ENCODE measurements at places on chromosomes 5 and 9.

GRCh38 chr9:117138231-117138630 is 276.6 kb downstream of the ASTN2 start:
- no peak for DNase-seq

DNA sequence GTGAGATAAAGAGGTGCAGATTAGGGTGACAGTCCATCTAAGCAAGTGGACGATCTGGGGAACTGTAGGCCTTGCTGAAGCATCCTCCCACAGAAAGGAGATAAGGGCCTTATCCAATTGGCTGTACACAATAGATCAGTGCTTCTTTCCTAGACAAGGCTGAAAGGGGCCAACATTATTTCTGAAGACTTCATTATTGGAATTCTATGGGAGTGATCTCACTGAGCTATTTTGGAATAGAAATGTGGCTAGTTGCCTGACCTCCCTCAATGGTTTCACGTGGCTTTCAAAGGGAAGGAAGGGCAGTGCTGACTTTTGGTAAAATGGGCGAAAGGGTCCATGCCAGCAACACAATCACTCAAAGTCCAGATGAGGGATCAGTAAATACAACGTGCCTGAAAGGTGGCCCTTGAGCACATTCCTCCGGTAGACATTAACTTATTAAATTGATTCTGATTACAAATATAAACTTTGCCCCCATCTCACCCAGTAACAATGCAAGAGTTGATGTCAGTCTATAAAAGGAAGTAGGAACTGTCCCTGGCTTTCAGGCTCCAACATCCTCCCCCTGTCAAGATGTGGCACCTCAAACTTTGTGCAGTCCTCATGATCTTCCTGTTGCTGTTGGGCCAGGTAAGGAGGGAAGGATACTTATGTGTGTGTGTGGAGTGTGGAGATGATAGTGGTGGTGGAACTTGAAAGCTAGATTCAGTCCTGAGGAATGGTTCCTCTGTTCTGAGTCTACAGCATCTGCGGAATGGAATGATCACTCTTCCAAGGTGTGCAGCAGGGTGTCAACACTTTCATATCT is at the start of gene LEAP2:
Gene LEAP2, plus strand, starts transcription at position 550 of the 811 bp plus-strand sequence. Its CDS starts 27 bp downstream, at position 577.
- no peak for DNase-seq

GRCh38 chr9:93134015-93134739 is at the start of gene NINJ1:
TSS of gene NINJ1 (minus strand) at chr9:93134251. CDS start at chr9:93134217, 34 bp downstream.
- DNase-seq: peak; percentile 63

GRCh38 chr5:9313751-9314150 is 232.1 kb downstream of the SEMA5A start:
- no peak for DNase-seq

- DNase-seq: no peak
These were observed 9.9 kb downstream of the PLPP1 start for GRCh38 chr5:55524816-55525215.

DNA sequence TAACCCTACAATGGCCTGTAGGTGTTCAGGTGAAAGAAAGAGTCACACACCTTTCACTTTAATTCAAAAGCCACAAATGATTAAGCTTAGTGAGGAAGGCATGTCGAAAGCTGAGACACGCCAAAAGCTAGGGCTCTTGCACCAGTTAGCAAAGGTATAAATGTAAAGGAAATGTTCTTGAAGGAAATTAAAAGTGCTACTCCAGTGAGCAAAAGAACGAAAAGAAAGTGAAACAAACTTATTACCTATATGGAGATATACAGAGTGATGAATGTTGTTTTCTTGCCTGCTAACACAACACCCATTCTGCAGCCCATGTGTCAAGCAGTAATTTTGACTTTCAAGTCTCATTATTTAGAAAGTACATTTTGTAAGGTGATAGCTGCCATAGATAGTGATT is 254.2 kb upstream of the SLC24A2 start:
- DNase-seq: no peak

- DNase-seq: no peak
These were observed 58.9 kb upstream of the SLC30A5 start for GRCh38 chr5:69034898-69035297.

- peak; percentile 40 for DNase-seq
These were observed 665 bp downstream of the RASA1 start for GRCh38 chr5:87268126-87268969.

- DNase-seq: no peak
These were observed 618.4 kb downstream of the CDH18 start for GRCh38 chr5:19369561-19369960.

DNA sequence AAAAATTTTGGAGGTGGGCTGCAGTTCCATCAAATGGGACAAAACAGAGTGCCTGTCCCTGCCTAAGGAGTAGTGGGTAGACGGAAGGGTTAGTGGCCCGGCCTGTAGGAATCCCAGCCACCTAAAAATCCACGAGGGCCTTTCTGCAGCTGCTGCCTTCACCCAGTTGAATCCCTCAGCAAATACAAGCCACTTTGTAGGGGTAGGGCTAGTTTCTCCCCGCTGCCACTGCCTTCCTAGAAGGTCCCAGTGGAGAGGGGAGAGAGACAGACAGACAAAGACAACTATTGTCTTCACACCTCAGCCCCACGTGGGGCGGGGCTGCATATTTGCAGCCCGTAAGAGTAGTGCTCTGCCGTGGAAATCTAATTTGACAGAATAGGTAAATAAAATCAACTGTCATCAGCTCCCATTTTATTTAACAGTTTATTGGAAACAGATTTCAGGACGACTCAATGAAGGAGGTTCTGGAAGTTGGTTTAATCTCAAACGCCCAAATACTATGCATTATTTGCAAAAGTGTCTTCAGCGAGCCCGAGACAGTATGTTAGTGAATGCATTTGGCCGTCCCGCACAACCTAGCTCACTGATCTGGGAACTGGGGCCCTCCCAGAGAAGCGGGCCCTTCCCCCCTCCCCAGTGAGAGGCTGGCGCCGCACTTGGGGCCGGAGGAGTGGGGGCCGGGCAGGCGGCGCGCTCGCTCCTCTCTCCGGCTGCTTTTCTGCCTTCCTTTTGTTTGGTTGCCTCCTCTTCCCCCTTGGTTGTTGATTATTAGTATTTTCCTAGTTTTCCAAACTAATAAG is 67.6 kb upstream of the TBCA start:
- DNase-seq: no peak

GRCh38 chr5:73746608-73747007 is 120.6 kb downstream of the ARHGEF28 start:
- no peak for DNase-seq

GRCh38 chr5:78691084-78691960 is 42.8 kb upstream of the LHFPL2 start:
- DNase-seq: no peak

- DNase-seq: no peak
These were observed 127.1 kb upstream of the SLCO6A1 start for GRCh38 chr5:102625928-102626327.

DNA sequence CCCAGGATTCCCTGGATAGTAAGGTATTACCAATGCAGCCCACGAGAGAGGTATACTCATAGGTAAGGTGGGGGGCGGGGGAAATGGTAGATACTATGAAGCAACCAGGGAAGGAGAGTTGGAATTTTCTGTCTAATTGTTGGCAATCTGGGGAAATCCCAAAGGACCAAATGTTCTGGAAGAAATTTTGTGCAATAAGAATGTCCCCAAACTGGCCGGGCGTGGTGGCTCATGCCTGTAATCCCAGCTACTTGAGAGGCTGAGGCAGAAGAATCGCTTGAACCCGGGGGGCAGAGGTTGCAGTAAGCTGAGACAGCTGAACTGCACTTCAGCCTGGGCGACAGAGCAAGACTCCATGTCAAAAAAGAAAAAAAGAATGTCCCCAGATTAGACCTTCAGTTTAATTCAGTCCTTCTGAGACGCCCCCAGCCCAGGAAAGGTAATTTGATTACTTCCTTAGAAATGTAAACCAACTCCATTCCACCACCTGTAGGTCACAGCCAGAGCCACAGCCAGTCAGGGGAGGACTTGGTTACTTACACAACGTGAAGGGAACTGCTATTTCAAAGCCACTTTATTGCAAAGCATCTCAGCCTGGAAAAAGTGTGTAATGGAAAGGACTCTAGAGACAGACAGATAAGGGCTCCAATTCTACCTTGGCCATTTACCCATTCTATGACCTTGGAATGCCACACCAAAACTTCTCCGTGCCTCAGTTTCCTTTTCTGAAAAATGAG is 50.0 kb upstream of the KLF4 start:
- DNase-seq: no peak

DNA sequence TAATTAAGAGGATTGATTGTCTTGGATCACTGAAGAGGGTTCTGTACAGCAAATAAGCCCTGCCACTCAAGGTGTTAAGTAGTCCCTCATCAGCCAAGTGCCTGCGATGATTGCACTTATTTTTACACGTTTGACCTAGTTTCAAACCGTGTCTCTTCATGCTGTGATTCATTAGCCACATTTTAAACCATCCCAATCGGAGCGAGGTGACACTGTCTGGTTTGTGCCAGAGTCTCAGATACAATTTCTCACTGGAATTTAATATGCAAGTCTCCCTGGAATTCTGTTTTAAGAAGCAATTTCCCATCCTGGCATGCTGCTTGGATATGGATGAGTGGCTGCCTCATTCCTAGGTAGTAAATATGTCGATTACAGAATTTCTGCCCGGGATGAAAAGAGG is 1.6 kb downstream of the INSYN2B start:
- no peak for DNase-seq

DNA sequence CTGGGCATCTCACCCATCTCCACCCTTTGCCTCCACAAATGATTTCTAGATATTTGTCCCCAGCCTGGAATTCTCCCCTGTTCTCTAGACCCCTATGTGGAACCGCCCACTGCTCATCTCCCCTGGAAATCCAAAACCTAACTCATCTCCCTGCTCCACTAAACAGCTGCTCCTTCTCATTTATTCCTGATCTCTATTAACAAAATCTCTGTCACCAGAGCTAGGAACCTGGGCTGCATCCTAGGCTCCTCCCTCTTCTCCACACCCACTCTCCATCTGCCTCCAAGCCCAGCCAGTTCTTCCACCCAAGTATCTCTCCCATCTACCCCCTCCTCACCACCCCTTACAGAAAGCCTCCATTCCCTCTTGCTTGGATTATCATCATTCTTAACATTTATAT is 24.0 kb upstream of the SYNPO start:
- no peak for DNase-seq

DNA sequence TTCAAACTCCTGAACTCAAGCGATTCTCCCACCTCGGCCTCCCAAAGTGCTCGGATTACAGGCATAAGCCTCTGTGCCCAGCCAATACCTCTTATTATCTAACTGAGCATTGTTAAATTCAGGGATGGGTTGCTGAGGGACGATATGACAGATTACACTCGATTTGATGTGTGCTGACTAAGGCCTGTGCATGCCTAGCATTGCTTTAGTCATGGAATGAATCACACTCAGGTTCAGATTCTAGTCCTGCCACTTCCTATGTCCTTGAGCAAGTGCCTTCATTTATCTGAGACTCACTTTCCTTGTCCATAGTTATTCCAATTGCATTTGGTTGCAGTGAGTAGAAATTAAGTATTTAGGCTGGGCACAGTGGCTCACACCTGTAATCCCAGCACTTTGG is 19.5 kb downstream of the THBS4 start:
- DNase-seq: no peak

DNA sequence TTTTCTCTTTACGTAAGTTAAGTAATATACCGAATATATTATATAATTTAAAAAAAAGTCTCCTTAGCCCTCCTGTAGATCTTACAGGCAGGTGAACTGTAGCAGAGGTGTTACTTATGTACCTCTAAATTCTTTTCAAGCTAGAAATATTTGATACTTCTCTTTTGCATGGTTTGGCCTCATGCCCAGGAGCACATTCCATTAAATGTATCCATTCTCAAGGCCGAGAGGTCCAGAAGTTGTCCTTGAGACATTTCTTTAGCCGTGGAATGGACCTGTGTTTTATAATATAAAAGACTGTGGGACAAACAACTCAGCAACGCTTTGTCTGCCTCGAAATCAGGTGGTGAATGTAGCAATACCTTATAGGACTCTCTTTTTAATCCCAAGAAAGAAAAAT is 184.5 kb downstream of the TRIO start:
- DNase-seq: no peak

DNA sequence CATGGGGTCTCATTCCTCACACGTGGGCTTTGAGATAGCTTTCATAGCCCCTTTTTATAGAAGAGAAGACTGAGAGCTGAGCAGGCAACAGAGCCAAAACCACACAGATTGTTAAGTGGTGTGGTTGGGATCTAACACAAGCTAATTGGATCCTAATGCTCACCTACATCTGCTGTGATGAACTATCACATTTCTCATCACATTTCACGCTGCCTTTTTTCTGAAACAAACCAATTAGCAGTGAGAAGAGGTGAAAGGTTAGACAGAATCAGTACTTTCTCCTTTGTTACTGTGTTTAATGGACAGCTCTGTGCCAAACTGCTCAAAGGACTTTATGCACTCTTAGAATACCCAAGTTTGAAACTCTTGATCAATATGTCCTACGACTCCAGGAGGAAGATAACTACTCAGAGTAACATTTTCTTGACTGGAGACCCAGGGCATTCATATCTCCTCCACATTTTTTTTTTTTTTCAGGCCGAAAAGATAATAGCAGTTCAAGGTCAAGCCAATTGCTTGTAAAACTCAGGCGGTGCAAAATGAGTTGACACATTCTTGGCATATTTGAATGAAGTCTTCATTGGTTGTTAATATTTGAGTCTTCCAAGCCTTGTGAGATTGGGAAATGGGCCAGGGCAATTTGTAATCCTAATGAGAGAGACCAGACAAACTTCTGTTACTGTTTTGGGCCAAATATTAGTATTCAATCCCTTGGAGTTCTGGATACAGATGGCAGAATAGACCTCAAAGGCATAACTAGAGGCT is 138.4 kb downstream of the KCTD16 start:
- DNase-seq: no peak

- no peak for DNase-seq
These were observed 26.6 kb downstream of the GADD45G start for GRCh38 chr9:89631384-89631783.

GRCh38 chr9:20477940-20478620 is 144.2 kb downstream of the MLLT3 start:
- DNase-seq: no peak

DNA sequence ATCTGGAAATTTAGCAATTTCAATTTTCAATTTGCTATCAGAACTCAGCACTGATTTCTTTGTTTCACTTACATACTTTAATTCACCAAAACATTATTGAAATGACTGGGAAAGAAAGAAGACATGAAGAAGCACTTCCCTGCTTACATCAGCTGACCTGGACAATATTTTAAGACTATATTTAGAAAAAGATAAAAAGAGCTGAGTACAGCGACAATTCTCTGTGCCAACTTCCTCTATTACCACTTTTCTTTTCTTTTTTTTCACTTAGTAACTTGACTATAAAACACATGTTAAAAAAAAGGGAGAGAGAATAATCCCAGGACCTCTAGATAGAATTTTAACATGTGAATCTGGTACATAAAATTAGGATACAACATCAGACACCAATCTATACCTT is 35.6 kb downstream of the MEF2C start:
- DNase-seq: no peak

- DNase-seq: no peak
These were observed 241.8 kb downstream of the TRIM32 start for GRCh38 chr9:116928884-116929283.
